ENCODE measurements at places on chromosomes 2 and 18.

DNA sequence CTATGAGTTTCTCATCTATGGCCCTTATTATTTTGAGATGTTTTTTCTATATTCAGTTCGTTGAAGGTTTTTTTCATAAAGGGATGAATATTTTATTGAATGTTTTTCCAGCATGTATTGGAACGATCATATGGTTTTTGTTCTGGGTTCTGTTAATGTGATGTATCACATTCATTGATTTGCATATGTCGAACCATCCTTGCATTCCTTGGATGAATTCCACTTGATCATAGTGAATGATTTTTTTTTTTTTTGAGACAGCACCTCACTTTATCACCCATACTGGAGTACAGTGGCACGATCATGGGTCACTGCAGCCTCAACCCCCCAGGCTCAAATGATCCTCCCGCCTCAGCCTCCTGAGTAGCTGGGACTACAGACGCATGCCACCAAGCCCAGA, 5.5 kb upstream of the NEMP2 start:
- DNase-seq, result no peak

DNA sequence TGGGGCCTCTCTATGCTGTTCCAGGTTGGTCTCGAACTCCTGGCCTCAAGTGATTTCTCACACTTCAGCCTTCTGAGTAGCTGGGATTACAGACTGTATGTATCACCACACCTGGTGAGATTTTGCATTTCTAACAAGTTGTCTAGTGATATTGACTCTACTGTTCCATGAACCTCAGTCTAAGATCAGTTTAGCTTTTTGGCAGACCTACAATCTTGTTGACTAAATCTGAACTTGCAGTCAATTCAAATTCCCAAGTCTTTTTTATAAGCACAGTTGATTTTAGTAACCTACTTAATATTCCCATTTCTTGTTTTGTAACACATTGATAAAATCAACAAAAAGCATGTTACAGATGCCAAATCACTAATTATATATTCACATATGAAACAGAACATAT, 266.1 kb upstream of the CYP26B1 start:
- no peak for DNase-seq

GRCh38 chr18:61595615-61596251, 262.5 kb downstream of the CDH20 start:
- DNase-seq, result no peak

- DNase-seq, result no peak
Measured at GRCh38 chr18:65827444-65827843, 76.6 kb downstream of the CDH7 start.

DNA sequence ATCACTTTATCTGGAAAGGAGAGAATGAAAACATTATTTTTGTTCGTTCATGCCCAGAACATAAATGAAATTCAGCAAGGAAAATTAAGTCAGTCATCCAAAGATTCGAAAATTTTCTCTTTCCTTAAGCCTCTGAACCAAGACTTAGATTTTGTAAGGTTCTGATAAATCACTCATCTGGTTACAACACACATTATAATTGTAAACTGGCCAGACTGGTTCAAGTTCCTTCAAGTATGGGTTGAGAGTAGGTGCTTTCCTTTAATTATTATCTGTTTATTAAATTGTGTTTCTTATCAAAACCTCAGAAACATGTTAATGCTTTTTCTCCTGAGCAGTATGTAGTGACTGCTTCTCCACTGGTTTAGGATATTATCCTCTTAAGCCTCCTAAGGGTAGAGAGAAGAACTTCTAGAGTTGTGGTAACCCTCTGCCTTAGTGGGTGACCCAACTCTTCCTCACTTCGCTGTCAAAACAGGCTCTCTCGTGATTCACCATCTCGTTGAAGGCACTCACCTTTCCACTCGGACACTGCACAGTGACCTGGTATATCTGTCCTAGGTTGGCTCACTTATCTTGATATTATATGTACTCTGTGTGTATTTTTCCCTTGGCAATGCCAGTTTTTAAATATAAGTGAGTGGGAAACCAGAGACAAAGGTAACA, 325.9 kb downstream of the PAX3 start:
- DNase-seq, result no peak

DNA sequence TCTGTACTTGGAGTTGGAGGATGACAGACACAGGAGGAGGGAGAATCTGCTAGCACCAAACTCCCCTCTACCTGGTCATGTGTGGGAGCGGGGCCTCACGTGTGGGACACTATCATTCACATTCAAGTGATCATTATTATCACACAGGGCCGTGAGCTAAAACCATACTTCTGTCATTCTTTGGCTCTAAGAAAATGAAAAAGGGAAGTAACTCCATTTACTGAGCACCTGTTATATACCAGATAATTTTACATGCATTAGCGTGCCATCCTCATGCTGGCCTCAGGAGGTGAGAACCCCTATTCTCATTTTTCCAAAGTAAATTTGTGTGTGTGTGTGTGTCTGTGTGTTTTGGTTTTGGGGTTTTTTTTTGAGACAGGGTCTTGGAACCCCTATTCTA, 150.1 kb downstream of the GLI2 start:
- no peak for DNase-seq

All from HAP-1 (cell line).